ENCODE measurements at places on chromosomes 5 and 9.

- DNase-seq: no peak
These were observed 204.4 kb upstream of the DMRT1 start for GRCh38 chr9:636931-637591.

GRCh38 chr9:121449786-121450185, 49.9 kb downstream of the GGTA1 start:
- no peak for DNase-seq

- no peak for DNase-seq
These were observed 39.8 kb upstream of the KCNMB1 start for GRCh38 chr5:170429014-170429413.

DNA sequence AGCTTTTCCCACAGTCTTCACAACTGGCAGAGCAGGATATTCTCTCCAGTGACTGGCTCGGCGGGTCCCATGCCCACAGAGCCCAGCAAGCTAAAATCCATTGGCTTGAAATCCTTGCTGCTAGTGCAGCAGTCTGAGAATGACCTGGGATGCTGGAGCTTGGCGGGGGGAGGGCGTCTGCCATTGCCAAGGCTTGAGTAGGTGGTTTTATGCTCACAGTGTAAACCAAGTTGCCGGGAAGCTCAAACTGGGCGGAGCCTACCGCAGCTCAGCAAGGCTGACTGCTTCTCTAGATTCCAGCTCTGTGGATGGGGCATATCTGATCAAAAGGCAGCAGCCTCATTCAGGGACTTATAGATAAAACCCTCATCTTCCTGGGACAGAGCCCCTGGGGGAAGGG, 194.1 kb downstream of the CCDC171 start:
- DNase-seq: no peak

DNA sequence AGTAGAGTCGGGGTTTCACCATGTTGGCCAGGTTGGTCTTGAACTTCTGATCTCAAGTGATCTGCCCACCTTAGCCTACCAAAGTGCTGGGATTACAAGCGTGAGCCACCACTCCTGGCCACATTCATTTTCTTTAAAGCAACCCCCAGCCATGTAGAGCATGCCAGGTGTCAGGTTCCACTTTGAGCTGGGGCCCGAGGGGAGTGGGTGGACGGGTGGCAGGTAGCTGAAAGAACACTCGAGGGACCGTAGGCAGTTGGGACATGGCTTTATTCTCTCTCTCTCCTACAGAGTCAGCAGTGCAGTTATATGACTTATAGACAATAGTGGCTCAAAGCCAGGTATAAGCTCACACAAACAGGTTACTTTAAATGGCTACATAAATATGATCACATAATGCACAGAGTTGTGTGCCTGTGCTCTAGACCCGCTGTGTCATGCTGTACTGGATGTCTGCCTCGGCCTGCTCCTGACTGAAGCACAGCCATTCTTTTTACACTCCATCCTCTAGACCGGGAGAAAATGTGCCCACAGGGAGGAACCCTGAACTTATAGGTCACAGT, 60.5 kb upstream of the FAM120A start:
- DNase-seq: no peak

DNA sequence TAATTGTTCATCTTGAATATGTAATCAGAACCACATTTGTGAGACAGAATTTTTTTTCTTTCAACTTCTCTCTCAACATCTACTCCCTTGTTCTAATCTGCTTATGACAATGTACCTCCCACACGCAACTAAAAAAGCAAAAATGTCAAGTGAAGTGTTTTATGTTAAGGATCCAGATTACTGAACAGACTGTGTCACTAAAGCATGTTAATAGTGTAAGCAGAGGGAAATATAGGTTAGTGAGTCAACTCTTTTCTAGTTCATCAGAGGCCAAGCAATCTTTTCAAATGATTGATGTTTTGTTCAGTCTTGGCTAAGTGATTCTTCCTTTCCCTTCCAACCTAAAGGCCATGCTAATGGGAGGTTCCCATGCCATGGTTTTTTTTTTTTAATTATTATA, 34.7 kb upstream of the IDNK start:
- DNase-seq: no peak

GRCh38 chr5:77777281-77777892, 1.2 kb upstream of the TBCA start:
- DNase-seq: no peak

DNA sequence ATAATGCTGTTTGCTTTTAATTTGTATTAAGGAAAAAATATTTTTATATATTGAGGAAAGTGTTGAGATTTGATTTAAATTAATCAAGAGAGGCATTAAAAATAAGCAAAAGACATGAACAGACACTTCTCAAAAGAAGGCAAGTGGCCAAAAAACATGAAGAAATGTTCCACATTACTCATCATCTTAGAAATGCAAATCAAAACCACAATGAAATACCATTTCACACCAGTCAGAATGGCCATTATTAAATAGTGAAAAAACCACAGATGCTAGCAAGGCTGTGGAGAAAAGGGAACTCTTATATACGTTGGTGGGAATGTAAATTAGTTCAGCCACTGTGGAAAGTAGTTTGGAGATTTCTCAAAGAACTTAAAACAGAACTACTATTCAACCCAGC, 45.9 kb downstream of the RANBP17 start:
- DNase-seq: no peak

- no peak for DNase-seq
These were observed 246.2 kb downstream of the MAN2A1 start for GRCh38 chr5:109935833-109936490.

GRCh38 chr5:157292599-157292998, 26.7 kb downstream of the CYFIP2 start:
- DNase-seq: no peak

DNA sequence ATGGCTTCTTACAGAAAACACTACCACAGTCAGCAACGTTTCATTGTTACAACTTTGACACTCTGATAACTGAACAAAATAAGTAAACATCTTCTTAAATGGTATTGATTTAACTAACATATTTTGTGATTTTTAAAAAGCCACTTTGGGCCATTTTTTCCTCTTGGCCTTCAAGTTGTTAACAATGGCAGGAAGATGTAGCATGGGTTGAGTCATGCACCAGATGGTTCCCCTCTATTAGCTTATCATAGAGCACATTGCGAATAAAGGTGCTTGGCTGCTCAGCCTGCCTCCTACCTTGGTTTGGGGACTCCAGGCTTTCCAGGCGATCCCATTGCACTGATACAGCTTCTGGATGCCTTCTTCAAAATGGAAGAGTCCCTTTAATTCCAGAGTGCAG, 24.1 kb upstream of the CER1 start:
- DNase-seq: no peak

Measured in activated T-helper 1 cell treated with Interleukin-2 at 50 U/mL for 16 hours (primary cell).